H9 (cell line): ENCODE measurements at places on chromosomes 3 and 15. TPM values are rescaled to one million over a fixed set of nuclear protein-coding genes. Genes with fewer than 3 reads are reported as not detected.

The COL7A1 gene
- total RNA-seq = 20.2 and 22.9 TPM in 2 replicates

The PCOLCE2 gene
- 6.8 and 9.2 TPM in 2 replicates for total RNA-seq

The ARHGAP11A gene
- total RNA-seq = 94.2 and 94.4 TPM in 2 replicates

The PLSCR4 gene
- total RNA-seq = 1.1 and 1.2 TPM in 2 replicates

The TMEM266 gene
- 0.55 and 0.81 TPM in 2 replicates for total RNA-seq

The ZKSCAN7 gene
- total RNA-seq = 7.0 and 8.7 TPM in 2 replicates

The SAXO2 gene
- 2.6 and 3.1 TPM in 2 replicates for total RNA-seq

The SMARCC1 gene
- 268 and 274 TPM in 2 replicates for total RNA-seq

The OR5H2 gene
- total RNA-seq = not detected in 2 replicates

The CFAP100 gene
- total RNA-seq = 0.26 and 0.44 TPM in 2 replicates

The PYGO1 gene
- total RNA-seq = 0.59 and 0.83 TPM in 2 replicates

The LRRIQ4 gene
- total RNA-seq = 0.26 TPM in 1 of 2 replicates, not detected in the other

The DNAJA4 gene
- 0.13 and 0.35 TPM in 2 replicates for total RNA-seq

The GABRB3 gene
- 98.2 and 112 TPM in 2 replicates for total RNA-seq

The UTS2B gene
- 0.09 and 0.26 TPM in 2 replicates for total RNA-seq

The FHIT gene
- total RNA-seq = 3.0 and 4.0 TPM in 2 replicates

The IL5RA gene
- total RNA-seq = not detected in 2 replicates

The LDHAL6B gene
- total RNA-seq = not detected in 2 replicates

The CHSY1 gene
- 68.3 and 68.9 TPM in 2 replicates for total RNA-seq

The ERC2 gene
- 15.4 and 15.5 TPM in 2 replicates for total RNA-seq

The ONECUT1 gene
- 14.0 and 14.1 TPM in 2 replicates for total RNA-seq

The METTL6 gene
- 24.1 and 25.6 TPM in 2 replicates for total RNA-seq

The SAMMSON gene
- total RNA-seq = not detected in 2 replicates

The DUOXA2 gene
- total RNA-seq = not detected in 2 replicates

The PATL2 gene
- 0.46 and 0.55 TPM in 2 replicates for total RNA-seq

The KY gene
- total RNA-seq = not detected in 2 replicates

The KBTBD12 gene
- not detected in 2 replicates for total RNA-seq

The FETUB gene
- not detected in 2 replicates for total RNA-seq

The HYAL1 gene
- 2.0 and 2.2 TPM in 2 replicates for total RNA-seq

The REC114 gene
- not detected in 2 replicates for total RNA-seq

The LTF gene
- not detected in 2 replicates for total RNA-seq

The ITGB5 gene
- 146 and 148 TPM in 2 replicates for total RNA-seq

The WDR93 gene
- total RNA-seq = not detected in 2 replicates

The RTP1 gene
- 6.6 and 7.5 TPM in 2 replicates for total RNA-seq

The SLC2A2 gene
- not detected in 2 replicates for total RNA-seq

The PRSS50 gene
- total RNA-seq = 0.24 and 0.59 TPM in 2 replicates

The CDCP1 gene
- total RNA-seq = 12.9 and 14.1 TPM in 2 replicates
